ENCODE measurements at places on chromosomes 11 and 22.
A peak's percentile ranks its signal among the peaks of the same experiment; 100 is the strongest.

DNA sequence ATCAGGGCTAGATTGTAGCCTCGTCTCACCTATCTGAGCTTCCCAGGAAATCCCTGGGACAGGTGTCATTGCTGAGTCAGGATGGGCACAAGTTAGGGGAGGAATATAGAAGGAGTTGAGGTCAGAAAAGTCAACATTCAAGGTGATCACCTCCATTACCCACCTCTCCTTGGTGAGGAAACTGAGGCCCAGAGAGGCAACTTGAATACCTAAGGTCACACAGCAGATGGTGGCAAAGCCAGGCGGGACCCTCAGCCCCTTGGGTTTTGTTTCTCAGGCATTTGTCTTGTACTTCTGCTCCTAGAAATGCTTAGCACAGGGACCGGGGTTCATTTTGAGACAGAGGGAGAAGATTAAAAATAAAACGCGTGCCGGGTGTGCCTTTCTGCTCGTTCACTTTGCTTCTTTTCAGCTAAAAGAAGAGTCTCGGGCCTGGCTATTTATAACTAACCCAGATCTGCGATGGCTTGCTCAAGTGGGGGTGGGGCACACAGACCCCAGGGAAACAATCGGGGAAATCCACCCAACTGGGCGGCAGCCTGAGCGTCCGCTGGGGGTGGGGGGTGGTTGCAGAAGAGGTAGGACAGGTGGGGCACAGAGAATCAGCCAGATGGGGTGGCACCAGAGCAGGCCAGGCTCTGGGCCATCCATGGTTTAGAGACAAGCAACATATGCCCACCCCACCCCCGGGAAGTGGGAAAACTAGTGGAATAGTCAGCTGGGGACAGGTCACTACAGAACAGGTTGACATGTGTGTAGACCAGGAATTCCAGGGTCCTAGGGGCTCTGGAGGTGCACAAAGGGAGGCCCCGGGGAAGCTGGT is 3.9 kb upstream of the GNAZ start:
- peak; percentile 7 for DNase-seq

DNA sequence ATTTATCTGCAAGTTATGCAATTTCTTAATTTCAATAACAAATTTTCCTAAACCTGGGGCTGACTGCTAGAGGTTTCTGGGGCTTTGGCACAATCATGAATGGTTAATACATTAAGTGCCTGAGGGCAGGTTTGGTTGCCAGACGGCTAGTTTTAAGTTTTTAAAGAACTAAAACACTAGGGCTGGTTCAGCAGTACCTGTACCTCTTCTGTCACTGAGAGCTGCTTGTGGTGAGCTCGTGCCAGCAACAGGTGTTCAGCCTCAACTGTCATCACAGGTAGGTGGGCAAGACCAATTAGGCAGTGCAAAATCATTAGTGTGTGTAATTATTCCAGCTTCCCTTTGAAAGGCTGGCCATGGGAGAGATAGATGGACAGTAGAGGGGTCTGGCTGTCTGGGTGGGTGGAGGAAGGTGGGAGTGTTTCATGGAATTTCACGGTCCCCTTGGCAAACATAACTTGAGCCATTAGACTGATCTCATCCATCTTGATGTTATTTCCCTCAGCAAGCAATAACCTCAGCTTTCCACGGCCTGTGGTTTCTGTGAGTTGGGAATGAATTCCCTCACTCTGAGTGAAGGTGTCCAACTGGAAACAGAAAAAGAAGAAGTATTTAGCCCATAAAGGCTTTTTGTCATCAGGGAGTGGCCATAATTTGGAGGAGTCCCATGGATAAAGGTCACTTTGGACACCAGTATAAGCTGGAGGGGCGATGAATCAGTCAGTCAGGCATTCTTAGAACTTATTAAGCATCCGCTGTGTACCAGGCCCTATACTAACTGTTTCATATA is 114.8 kb downstream of the SNX19 start:
- no peak for DNase-seq

GRCh38 chr11:118126082-118126838 is 26.4 kb downstream of the SCN4B start:
- no peak for DNase-seq

DNA sequence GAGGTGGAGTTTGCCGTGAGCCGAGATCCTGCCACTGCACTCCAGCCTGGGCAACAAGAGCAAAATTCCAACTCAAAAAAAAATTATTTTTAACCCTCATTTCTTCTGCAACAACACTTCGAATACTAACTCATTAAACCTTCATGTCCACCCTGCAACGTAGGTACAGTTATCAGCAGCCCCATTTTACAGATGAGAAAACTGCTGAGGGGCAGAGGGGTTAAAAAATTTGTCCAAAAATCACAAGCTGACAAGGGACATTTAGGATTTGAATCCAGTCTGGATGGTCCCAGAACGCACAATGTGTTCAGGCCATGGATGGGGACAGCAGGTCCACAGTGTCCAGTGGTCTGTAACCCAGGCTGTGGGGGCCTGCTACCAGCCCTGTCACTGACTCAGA is 29.0 kb downstream of the RHOD start:
- no peak for DNase-seq

- no peak for DNase-seq
These were observed 155.2 kb downstream of the TRIM29 start for GRCh38 chr11:119982517-119983239.

GRCh38 chr11:33044285-33044756 is 4.9 kb downstream of the TCP11L1 start:
- DNase-seq: no peak

DNA sequence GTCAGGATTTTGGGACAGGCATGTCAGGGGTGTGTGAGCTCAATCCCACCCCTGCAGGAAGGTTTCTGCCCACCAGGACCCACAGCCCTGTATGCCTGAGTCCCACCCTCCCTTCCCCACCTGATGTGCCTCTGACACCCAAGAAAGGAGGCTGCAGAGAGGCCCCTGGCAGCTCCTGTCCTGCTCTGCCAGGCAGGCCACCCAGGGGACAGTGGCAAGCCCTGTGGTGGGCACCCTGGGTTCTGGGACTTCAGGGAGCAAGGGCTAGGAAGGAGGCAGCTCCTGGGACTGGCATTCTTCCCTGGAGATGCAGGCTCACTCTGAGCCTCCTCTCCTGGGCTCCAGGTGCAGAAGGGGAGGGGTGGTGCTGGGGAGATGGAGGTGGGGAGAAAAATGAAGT is 234.5 kb upstream of the B3GAT1 start:
- DNase-seq: no peak

- DNase-seq: no peak
These were observed 37.9 kb downstream of the ST14 start for GRCh38 chr11:130197386-130198035.

- DNase-seq: no peak
These were observed 191.2 kb upstream of the NCAM1 start for GRCh38 chr11:112770033-112770432.

DNA sequence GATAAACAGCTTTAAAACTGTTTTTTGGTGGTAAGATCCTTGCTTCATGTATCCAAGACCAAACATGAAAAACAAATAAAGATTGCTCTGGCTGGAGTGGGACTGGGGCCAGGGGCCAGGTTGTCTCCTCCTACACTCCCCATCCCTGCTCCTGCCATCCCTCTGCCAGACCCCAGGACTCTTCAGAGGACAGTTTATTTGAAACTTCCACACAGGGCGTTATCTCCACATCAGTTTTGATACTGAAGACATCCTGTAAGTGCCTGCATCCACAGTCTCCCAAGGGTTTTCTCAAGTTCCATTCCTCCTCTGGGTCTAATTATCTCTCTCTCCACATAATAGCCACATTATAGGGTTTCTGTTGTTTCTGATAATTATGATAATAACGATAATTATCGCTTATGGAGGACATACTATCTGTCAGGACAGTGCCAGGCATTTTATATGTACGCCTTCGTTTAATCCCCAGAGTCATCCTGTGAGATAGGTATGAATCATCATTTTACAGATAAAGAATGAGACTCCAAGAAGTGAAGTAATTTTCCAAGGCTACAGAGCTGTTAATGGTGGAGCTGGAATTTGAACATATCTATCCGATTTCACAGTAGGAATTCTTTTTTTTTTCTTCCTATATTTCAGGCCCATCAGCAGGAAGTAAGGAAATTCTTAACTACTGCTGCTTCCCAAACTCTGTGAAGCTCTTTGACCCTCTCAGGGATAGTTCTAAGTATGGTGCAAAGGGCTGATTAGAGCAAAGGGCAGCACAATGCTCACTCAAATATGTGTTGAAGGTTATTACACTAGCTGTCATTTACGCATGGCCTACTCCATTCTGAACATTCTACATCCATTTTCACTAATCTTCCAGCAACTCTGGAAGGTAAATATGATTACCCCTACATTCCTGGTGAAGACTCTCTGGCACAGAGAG is 488.0 kb upstream of the CCDC90B start:
- DNase-seq: no peak

DNA sequence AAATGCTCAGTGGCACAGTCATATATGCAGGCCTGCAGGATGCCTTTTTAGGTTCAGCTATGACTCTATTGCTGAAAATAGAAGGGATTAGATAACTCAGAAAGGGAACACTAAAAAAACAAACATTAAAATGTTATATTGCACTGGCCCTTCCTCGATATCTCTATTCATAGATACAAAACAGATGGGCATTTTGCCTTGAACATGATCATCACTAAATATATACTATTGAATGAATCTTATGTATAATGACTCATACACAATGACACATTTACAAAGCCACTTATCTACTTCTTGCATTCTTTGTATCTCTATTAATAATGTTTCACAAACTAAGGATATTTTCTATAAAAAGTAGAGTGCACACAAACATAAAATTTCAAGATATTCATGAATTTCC is 2352.8 kb upstream of the RAG2 start:
- DNase-seq: no peak

GRCh38 chr11:34052036-34052607 is 591 bp downstream of the CAPRIN1 start:
- peak; percentile 93 for DNase-seq

- DNase-seq: no peak
These were observed 59.0 kb upstream of the TBCEL start for GRCh38 chr11:120964857-120965256.

- DNase-seq: no peak
These were observed 629 bp downstream of the TTLL8 start for GRCh38 chr22:50057278-50058060.

DNA sequence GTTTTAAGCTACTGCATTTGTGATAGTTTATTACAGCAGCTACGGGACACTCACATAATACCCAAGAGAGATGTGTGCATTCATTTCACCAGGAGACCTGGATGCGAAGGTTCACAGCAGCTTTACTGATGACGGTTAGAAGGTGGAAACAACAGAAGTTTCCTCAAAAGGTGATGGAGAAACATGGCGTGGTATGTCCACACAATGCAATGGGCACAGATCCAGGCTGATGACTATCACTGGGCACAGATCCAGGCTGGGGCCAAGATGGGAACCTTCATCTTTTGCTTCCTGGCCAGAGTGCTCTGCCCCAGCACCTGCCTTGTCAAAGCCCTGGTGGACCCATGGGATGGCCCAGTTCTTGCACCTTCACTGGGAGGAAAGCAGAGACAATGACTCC is 30.6 kb upstream of the RFPL3 start:
- DNase-seq: no peak

- no peak for DNase-seq
These were observed 8.2 kb downstream of the USP2 start for GRCh38 chr11:119373059-119373920.

DNA sequence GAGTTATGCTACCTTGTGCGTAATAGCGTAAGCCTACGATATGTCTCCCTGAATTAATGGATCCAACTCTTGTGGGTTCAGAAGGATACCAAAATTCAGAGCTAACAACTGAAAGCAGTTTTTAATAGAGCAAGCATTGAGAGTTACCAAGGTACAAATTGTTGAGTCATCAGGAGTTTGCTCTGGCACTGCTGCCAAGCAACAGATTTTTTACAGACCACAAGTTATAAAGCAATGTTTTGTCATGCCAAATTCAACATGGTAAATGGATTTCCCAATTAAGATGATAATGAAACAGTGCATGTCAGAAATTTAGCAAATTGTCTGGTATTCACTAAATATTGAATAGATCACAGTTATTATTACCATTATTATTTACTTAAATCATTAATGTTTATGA is 295.6 kb downstream of the NELL1 start:
- no peak for DNase-seq

DNA sequence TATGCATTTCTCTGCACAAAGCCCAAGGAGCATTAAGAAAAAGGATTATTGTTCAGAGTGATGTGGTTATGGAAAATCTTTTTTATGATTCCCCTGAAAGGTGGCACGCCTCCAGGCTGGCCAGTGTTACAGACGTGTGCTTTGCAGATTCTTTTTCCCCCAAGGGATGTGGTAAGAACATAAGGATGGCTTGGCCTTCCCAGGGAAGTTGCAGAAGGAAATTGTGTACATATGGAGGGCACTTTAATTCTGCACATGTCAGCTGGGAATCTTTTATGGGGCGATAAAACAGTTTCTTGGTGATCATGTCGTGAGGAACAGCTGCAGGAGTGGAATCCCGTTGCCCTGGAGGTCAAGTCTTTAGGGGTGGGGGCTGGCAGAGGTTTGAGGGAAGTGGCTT is 9.7 kb downstream of the SMARCB1 start:
- DNase-seq: no peak

DNA sequence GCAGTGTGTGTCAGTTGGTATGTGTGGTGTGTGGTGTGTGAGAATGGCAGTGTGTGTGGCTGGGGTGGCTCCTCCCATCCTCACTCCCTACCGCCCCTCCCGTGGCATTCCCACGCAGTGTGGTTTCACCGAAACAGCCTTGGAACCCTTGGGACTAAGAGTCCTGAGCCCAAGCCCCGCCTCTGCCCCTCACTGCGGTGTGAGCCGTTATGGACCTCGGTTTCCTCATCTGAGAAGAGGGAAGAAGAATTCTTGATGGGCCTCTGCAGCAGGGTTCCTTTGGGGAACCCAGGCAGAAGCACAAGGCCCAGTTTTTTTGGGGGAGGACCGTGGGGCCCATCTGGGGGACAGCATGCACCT is 7.2 kb downstream of the UPK3A start:
- no peak for DNase-seq

GRCh38 chr11:124759266-124760204 is 2.6 kb downstream of the ESAM start:
- no peak for DNase-seq
